ENCODE measurements at places on chromosomes 11 and 22. TPM values are rescaled to one million over a fixed set of nuclear protein-coding genes. Genes with fewer than 3 reads are reported as not detected.

The MMP27 gene
- total RNA-seq = not detected

The PGA4 gene
- total RNA-seq = not detected

The POGLUT3 gene
- 6.0 TPM for total RNA-seq

The IGSF9B gene
- 1.4 TPM for total RNA-seq

The GLYATL1 gene
- not detected for total RNA-seq

The OR9G4 gene
- total RNA-seq = not detected
